Kidney epithelial cell (primary cell): ENCODE measurements at places on chromosomes 2 and 18.

GRCh38 chr2:232662486-232663260, 29.3 kb downstream of the EFHD1 start:
- DNase-seq = no peak

DNA sequence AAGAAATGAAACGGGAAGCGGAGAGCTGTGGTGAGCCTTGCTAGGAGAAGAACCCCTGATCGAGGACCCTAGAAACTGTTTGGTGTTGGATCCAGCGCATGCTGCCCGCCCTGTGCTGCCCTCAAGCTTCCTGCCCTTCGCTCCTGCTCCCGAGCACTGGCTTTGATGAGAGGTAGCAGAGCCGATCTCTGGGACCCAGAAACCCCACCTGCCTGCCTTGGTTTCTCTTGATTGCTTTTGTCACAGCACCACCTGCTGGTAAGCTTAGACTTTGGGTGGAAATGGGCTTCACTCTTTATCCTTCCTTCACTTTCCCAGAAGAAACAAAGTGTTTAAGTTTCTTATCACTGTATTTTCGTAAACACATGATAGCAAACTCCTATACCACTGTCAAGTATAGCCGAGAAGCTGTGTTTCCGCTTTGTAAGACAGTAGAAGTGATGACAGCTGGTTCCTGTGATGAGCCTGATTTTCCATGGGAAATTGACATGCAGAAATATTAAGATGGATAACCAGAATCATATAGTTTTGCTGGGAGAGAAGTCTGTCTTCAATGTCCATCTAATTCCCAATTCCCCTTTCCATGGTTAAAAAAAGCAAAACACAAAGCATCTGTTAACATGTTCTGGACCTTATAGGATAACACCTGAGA, 267.4 kb downstream of the PHLPP1 start:
- DNase-seq = peak; percentile 12

- no peak for DNase-seq
Measured at GRCh38 chr18:63192885-63193349, 126.7 kb downstream of the BCL2 start.

DNA sequence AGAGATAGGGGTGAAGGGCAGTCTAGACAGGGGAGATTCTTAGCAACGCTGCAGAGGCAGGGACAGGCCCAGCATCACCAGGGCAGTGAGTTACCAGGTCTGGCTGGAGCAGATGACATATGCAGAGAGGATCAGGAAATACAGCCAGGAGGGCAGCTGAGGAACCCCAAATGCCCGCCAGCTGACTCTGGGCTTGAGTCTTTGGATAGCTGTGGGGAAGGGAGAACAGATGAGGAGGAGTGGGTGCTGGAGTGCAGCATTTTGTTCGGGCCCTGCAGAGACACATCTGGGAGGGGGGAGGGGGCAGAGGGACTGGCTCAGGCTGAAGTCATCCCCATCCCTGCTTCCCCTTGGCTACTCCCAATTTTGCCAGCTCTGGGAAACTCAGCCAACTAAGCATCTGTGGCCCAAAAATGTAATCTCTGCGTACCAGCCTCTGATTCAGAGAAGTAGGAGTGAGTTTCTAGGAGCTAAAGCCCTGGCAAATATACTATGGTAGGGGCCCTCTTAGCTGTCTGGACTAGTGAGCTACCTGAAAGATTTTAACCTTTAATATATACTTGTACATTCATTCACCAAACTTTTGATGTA, 214.5 kb downstream of the ZBTB7C start:
- DNase-seq = no peak

DNA sequence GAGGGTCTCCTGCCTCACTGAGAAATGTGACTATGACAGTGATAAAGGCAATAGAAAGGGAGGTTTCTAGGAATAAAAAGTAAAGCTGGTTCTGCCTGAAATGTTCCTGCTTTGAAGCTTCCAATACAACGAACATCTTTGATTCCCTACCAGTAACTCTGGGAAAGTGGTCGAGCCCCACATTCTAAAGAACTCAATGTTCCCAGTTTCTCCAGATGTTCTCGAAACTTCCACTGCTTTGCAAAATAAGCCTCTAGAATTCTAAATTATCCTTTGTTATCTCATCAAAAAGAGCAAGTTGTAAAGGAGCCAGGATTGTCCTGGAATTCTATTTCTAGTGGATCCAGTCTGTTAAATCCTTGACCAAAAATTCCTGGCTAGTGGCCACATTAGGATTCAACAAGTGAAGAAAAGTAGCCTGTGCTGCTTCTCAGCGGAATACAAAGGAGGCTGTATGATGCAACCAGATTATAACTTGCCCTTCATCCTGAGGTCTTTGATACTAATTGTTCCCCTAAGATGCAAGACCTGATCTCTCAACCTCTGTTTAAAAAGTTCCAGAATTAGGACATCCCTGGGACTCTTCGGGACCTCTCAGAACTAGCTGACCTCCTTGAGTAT, 8.4 kb downstream of the SCN7A start:
- no peak for DNase-seq

DNA sequence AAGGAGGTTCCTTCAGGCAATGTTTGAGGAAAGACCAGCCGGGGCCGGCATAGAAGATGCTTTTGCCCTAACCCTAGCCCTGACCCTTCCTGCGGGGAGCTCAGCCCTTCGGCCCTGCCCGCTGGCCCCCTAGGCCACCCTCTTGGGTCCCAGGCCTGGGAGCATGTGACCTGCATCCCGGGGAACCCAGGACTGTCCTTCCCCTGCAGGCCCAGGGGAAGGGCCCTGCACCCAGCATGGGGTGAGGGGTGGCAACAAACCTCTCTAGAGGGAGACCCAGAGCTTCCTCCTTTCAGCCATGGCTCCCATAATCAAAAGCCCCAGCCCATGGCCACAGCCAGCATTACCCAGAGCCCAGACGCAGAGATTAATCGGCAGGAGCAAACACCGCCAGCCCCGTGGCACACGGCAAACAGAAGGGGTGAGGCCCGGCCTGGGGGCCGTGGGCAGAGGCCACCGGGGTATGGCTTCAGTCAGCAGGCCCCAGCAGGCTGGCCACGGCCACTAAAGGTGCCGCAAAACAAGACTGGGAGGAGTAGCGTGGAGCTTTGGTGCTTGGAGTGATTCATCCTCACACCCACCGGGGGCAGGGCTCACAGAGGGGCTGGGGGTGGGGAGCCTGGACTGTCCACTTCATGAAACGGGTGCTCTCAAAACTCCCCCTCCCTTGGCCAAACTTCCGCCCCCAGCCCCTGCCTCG, 61.6 kb upstream of the HPCAL1 start:
- no peak for DNase-seq

DNA sequence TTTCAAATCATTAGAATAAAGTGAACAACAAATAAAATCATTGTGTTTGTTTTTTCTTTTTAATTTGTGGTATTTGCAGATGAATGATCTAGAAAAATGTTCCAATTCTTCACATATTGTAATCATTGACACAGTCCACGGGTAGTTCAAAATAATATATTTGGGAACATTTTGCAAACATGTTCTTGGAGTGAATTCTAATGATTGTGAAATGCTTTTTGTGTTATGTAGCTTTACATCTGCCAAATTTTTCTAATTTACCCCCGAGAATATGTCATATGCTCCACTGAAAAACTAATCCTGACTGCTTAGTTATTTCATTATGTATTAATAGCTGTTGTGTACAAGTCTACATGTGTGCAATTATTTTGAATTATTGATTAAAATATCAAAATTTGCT, 1468.4 kb upstream of the NXPH2 start:
- DNase-seq = no peak

DNA sequence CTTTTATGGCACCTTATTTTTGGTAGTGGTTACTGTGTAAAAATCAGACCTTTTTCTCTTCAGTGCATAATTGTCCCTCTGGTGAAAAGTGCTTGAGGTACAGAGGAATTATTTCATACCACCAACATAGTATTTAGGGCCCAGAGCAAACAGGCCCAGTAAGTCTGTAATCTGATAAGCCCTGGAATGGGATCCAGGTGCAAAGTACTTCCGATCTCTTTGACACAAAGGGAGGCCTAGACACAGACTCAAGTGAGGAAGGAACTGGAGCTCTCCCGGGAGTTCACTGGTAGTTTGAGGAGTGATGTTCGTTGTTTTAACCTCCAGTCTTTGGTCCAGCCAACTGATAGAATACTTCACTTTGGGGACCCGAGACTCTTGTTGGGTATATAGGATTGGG, 57.4 kb downstream of the RAB31 start:
- no peak for DNase-seq

- no peak for DNase-seq
Measured at GRCh38 chr2:98269830-98270229, 76.4 kb upstream of the CNGA3 start.

DNA sequence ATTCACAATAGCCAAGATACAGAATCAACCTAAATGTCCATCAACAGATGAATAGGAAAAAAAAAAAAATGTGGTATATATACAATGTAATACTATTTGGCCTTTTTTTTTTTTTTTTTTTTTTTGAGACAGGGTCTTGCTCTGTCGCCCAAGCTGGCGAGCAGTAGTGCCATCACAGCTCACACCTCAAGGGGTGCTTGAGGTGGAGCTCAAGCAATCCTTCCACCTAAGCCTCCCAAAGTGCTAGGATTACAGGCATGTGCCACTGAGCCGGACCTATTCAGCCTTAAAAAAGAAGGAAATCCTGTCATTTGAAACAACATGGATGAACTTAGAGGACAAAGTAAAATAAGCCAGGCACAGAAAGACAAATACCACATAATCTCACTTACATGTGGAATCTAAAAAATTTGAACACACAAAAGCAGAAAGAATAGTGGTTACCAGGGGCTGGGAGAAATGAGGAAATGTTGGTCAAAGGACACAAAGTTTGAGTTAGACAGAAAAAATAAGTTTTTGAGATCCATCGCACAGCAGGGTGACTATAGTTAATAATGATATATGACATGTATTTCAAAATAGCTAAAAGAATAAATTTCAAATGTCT, 26.0 kb downstream of the TLK1 start:
- DNase-seq = no peak

- no peak for DNase-seq
Measured at GRCh38 chr2:9463698-9464034, 10.7 kb upstream of the IAH1 start.

- DNase-seq = no peak
Measured at GRCh38 chr18:35729991-35730668, 148.6 kb downstream of the GALNT1 start.

- DNase-seq = no peak
Measured at GRCh38 chr2:131044075-131044756, 49.0 kb downstream of the FAM168B start.

DNA sequence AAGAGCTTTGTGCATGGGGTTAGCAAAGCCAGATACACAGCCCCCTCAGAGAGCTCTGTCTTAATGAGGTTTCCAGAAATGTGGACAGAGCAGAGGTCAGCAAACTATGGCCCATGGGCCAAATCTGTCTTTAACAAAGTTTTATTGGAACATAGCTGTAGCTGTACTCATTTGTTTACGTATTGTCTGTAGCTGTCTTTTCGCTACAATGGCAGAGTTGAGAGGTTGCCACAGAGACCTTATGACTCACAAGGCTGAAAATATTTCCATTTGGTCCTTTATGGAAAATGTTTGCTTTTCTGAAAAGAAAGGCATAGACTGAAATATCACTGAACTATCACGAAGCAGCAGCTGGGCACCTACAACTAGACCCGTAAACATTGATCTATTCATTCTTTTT, 841.8 kb downstream of the SLC4A3 start:
- DNase-seq = no peak

GRCh38 chr2:118250463-118250862, 162.2 kb downstream of the INSIG2 start:
- DNase-seq = no peak

- no peak for DNase-seq
Measured at GRCh38 chr2:166376873-166377272, 1.1 kb upstream of the SCN9A start.

GRCh38 chr2:12070153-12070552, 323.7 kb downstream of the LPIN1 start:
- DNase-seq = no peak

DNA sequence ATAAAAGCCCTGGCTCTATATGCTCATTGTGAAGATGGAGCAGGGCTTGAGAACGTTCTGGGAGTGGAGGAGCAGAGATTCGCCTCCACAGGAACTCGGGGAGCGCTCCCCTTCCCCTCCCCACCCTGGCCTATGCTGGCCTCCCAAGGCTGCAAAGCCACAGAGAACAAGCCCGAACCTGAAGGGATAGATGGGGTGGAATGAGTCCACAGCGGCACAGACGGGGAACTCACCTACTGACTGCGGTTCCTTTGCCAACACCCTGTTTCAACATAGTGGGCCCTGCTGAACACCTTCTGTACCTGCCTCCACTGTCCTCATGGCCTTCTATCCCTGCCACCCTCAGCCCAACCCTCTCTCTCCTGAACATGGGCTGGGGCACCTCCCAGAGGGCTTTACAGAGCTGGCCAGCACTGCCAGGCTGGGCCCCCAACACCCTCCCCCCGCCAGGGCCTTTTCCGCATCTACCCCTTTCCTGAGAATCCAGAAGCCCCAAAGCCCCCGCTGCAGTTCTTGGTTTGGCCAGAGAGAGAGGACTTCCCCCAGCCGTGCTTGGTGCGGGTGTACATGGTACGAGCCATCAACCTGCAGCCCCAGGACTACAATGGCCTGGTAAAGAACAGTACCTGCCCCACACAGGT, 41.5 kb downstream of the LMAN2L start:
- DNase-seq = no peak

DNA sequence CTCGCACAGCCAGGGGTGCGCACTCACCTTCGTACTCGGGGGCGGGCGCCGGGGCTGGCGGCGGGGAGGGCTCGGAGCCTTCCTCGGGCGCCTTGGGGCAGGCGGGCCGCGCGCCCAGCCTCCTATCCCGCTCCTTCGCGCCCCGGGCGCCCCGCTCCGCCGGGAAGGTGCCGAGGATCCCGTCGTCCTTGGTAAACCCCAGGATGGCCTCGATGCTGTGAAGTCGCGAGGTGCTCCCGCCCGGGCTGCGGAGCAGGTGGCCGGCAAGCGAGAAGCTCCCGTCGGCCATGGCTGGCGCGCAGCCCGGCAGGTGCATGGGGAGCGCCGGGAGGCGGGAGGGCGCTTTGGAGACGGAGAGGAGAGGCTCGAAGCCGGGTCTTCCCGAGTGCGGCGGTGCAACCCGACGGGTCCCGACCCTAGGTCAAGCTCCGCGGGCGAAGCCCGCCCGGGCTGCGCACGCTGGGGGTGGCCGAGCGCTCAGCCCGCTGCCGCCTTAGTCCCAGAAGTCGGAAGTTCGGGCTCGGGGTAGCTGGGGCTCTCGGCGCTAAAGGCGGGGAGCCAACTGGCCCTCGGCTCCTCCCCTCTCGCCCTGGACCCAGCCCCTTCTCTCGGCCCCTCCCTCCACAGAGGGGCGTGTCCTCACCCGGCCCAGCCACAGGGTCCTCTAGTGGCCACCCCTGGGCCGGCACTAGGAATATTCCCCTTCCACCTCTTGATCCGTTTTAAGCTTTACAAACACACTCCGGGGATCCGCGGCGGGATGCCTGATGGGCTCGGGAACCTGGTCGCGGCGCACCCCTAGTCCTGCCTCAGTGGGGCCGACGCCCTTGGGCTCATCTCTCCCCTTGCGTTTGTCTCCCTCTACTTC, at the start of gene RAX:
Gene RAX (minus strand): TSS at position 564 of the 868 bp plus-strand sequence. CDS start 248 bp downstream, at position 316.
- no peak for DNase-seq
